A549 treated with GW870086 at 1 μM for 4 hours (cell line): ENCODE measurements at places on chromosomes 6 and 20. TPM values are rescaled to one million over a fixed set of nuclear protein-coding genes. Genes with fewer than 3 reads are reported as not detected.

Gene RNF144B
- 0.08 to 0.50 TPM (median 0.31 TPM) in 5 replicates for total RNA-seq

Gene POPDC3
- 24.7 to 28.3 TPM (median 27.1 TPM) in 5 replicates for total RNA-seq

Gene SASH1
- 2.2 to 3.3 TPM (median 2.8 TPM) in 5 replicates for total RNA-seq

Gene BMP7
- 0.33 to 0.55 TPM (median 0.38 TPM) in 5 replicates for total RNA-seq

Gene CFAP61
- total RNA-seq = 0.32 to 1.5 TPM (median 0.45 TPM) in 5 replicates

Gene SLC17A3
- 0.86 to 1.4 TPM (median 1.3 TPM) in 5 replicates for total RNA-seq

Gene KIAA1755
- 0.13 to 0.18 TPM (median 0.14 TPM) in 4 of 5 replicates, not detected in the other for total RNA-seq
